T-helper 2 cell treated with Interferon-gamma antibody and Interleukin-4, amounts not matched to agents 5 μg/mL and 100 μg/mL, for 36 hours (primary cell): ENCODE measurements at places on chromosomes 16 and 17.

DNA sequence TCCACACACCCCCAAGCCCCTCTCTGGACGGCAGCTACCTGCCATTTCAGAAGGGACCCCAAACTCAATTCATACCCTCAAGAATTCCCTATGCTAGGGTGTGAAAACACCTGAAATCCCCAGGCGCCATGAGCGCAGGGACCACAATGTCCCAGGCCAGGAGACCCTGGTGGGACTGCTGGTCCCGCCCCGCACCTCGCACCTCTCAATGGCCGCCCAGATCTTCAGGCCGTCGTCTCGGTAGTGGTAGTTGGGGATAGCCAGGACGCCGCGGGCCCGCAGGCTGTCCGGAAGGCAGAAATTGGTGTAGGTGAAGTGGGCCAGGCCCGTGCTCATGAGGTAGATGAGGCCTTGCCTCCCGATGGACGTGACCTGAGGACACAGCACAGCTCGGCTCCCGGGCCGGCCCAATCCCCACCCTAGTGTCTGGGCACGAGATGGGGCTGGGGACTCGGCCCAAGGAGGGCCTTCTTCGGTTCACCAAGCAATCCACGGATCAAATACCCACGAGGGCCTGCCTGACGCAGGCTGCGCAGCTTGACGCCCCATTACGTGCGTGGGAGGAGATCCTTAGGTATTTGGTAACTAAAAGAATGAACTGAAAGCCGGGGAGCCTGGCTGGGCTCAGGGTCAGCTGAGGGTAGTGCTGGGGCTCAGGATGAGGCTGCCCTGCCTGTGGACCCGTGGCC is 9.2 kb downstream of the ALOXE3 start:
- DNase-seq = no peak

DNA sequence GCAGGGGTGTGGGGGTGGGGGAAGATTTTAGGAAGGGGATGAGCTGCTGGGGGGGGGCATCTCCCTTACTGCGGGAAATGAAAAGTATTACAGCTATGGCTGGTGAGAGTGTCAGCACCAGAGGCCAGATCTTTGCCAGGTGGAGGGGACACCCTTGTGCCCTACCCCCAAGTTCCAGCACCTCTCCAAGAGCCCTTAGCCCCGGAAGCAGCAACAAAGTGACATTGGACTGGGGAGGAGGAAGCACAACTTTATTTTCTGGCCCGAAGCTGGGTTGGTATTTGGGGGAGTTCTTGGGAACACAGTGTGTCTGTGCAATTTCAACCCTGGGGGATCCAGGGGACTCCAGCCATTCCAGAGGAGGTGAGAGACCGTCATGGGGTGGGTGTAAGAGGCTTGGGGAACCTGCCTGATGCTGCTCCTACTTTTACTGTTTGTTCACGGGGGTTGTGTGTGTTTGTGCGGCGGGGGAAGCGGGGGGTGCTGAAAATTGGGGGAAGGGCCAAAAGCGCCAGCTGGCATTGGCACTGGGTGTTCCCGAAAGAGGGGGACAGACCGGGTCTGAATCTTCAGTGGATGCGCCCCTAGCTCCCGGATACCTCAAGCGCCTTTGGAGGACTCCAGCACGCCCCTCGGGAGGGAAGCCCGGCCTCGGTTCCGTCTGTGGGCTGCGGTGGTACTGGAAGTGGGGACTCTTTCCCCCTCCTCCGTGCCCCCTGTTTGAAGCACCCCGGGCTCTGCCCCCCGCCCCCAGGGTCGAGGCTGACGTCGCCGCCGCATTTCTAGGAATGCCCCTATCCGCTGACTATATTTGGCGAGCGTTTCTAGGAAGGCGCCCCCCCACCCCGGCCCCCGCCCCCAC is 230.3 kb downstream of the MRTFB start:
- no peak for DNase-seq

DNA sequence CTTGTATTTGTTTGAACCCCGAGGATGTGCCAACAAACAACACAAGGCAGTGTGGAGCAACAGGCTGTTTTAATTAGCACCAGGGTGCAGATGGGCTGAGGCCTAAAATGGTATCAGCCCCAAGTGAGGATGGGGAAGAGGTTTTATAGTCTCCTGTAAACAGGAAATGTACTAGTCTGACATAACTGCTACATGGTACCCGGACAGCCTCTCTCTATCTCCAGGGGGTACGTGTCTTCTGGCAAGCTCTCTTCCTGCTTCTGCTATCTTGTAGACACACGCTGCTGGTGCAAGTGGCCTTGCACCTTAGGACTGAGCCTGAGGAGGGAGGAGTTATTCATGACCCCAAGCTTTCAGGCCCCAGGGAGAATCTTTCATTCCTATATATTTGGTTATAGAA is 2451.0 kb downstream of the TP53TG3F start:
- no peak for DNase-seq

DNA sequence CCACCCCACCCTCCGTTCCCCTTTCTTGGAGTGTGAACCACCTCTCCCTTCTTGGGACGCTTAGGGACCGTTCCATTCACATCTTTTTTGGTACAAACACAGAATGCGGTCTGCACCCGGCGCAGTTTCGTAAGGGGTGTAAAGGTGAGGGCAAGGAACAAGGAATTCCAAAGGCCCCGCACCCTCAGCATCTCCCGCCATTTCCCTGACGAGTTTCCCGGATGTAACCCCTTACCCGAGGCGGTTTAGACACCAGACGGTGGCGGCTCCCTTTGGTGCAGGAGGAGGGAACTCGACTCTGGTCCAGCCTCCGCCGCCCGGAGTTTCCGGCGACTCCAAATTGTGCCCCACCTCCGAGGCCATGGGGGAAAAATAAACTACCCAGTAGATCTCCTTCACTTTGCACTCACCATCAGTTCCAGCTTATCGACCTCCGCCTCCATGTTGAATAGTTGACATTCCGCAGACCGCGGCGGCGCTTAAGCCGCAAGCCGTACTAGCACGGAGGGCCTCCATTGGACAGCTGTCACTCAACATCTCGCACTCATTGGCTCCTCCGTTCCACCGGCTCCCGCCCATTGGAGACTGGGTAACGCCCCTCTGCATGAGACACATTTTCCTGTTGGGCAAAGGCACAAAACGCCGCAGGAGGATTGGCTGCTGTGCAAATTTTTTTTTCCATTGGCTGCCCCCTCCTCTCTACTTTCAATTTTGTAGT is at the start of gene SKA2:
SKA2 (minus strand) TSS at position 466 of the 718 bp plus-strand sequence; CDS start at position 443, 23 bp downstream.
- DNase-seq = peak; percentile 98

DNA sequence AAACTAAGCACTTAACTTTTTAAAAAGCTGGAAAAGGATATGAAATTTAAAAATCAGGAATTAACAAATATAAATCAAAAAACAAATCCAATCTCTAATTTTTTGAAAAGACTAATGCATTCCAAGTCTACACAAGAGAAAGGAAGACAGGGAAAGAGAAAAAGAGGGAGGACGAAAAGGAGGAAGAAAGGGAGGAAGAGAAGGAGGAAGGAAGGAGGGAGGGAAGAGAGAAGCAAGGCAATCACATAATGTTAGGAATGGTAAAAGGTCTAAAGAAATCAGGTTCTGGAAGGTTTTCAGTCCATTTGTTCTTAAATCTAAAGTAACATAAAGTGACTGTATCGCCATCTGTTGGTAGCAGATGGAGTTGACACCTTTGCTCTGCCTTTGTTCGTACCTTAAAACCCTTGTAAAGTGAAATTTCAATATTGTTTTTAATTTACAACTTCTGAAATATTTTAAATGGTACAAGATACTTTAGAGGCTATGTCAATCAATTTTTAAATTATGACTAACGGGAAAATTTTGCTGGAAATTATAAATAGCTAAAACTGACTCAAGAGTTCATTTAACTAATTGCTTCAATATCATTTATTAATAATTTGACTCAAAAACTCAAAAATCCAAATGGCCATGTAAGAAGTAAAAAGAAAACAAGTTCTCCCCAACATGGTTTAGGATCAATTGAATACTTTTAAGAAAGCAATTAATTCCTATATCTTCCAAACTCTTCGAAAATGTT is 20.4 kb upstream of the CDYL2 start:
- no peak for DNase-seq

DNA sequence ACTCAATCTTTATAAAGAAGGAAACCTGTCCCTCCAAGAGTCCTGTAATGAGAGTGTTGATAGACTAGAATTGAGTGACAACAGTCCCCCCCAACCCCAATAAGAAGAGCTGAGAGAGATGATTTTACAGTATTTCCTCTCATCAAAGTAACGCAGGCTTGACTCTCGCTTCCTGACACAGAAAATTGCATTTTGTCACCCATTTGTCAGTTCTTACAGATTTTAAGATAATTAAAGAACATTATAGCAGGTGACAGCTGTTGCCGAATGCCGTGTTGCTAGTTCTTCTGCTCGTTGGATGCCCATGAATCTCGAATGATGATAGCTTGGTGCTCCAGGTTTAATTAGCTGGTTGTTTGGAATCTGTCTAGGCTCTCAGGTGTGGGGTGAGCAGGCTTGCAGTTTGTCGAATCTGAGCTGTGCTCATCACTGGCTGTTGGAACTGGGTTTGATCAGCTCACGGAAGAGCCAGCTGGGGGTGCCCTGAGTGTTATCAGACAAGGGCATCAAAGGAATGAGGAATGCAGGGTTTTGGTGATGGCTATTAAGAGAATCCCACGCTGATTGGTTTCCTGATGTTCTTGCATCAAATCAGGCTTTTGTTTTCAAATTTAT is 84.8 kb upstream of the CPHXL start:
- DNase-seq = no peak

DNA sequence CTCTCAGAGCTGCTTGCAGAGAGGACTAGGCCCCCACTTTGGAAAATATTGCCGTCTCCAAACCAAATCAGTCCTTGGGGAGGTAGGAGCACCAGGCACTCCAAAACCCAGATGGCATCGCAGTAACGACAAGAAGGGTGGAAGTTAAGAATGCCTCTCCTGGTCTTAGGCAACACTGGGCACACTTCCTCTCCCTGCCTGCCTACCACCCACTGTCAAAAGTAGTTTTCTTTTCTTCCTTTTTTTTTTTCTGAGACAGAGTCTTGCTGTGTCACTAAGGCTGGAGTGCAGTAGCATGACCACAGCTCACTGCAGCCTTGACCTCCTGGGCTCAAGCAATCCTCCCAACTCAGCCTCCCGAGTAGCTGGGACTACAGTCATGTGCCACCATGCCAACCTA is 47.2 kb downstream of the SRL start:
- no peak for DNase-seq

GRCh38 chr16:28181515-28181914 is 30.2 kb downstream of the XPO6 start:
- DNase-seq = no peak

DNA sequence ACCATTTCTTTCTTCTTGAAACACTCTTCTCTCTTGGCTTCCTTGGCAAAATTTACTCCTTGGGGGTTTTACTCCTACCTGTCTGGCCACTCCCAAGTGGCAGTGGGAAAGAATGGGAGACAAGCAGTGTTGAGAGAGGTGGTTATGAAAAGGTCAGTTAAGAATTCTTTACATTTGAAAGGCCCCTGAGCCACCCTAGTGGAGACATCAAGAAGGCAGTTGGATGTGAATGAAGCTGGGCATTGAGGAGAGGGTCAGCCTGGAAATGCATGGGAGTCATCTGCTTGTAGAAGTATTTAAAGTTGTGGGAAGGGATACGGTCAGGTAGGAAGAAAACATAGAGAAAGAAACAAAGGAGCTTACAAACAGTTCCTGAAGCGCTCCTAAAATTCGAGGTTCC is 42.3 kb upstream of the CCNF start:
- DNase-seq = no peak

GRCh38 chr16:1057252-1057932 is 15.2 kb upstream of the SSTR5 start:
- peak; percentile 26 for DNase-seq

DNA sequence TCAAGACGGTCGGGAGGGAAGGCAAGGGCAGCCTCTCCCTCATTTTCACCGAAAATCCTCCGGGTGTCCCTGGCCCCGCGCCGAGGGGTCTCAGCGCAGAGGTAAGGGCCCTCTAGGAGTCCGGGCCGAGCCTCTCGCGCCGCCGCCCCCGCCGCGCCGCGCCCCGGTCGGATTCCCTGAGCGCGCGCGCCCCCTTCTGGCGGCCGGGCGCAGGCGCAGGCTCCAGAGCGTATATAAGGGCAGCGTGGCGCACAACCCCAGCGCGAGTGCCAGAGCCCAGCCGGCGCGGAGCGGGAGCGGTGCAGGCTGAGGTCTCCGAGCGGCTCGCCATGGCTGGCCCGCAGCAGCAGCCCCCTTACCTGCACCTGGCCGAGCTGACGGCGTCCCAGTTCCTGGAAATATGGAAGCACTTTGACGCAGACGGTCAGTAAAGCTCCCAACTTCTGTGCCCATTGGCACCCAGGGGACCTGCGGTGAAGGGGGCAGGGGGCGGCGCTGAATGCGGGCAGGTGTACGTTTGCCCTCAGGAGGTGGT is at the start of gene CALB2:
CALB2 (plus strand) TSS at position 260 of the 535 bp plus-strand sequence; CDS start at position 330, 70 bp downstream.
- peak; percentile 66 for DNase-seq

- no peak for DNase-seq
These were observed 3.0 kb downstream of the ICAM2 start for GRCh38 chr17:64017381-64017980.

GRCh38 chr16:61968242-61969076 is 67.8 kb downstream of the CDH8 start:
- no peak for DNase-seq
